Stomach (tissue), 19 donors: ENCODE measurements at places on chromosomes 1 and 21. TPM values are rescaled to one million over a fixed set of nuclear protein-coding genes. Genes with fewer than 3 reads are reported as not detected.
A peak's percentile ranks its signal among the peaks of the same experiment; 100 is the strongest.

The RGL1 gene
- total RNA-seq, result 22.2 TPM

- no peak overlapping the region for H3K4me3 ChIP-seq
- peaks cover 99% of the 10 kb centered on the region for H3K27me3 ChIP-seq
- H3K27ac ChIP-seq, result peak overlapping the region; percentile 28
- DNase-seq, result no peak
- peaks cover 50% of the 10 kb centered on the region for H3K4me1 ChIP-seq
Measured at GRCh38 chr1:200041337-200042118, 14.0 kb downstream of the NR5A2 start.

The KRTAP21-3 gene
- total RNA-seq, result not detected

- H3K27me3 ChIP-seq, result no peaks in the 10 kb centered on the region
- H3K36me3 ChIP-seq, result no peaks in the 10 kb centered on the region
- no peaks in the 10 kb centered on the region for H3K4me1 ChIP-seq
Measured at GRCh38 chr1:159991513-159991912, 37.5 kb upstream of the SLAMF9 start.

The SPATA46 gene
- total RNA-seq, result not detected

GRCh38 chr1:177472567-177472966 lies 301.8 kb downstream of the BRINP2 start:
- H3K4me3 ChIP-seq, result no peak overlapping the region
- no peak for DNase-seq
- no peaks in the 10 kb centered on the region for H3K4me1 ChIP-seq
- no peaks in the 10 kb centered on the region for H3K27me3 ChIP-seq

The LYPD8 gene
- total RNA-seq, result not detected

DNA sequence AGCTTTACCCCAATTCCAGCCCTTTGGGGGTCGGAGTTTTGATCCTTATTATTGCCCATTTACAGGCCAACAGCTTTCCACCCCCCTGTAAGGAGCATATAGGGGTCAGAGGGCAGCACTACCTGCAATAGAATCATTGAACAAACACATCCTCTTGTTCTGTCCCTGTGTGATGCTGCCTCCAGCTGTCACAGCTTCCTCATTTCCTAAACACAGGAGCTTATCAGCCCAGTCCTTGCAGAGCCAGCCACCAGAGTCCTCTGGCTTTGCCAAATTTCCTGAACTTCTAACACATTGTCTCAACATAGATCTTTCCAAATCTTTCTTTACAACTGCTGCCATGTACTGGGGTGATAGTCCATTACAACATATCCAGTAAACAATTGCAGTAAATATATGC lies 32.8 kb upstream of the PTBP2 start:
- DNase-seq, result peak; percentile 8
- H3K27ac ChIP-seq, result no peak overlapping the region
- no peak overlapping the region for H3K4me3 ChIP-seq
- no peaks in the 10 kb centered on the region for H3K4me1 ChIP-seq

DNA sequence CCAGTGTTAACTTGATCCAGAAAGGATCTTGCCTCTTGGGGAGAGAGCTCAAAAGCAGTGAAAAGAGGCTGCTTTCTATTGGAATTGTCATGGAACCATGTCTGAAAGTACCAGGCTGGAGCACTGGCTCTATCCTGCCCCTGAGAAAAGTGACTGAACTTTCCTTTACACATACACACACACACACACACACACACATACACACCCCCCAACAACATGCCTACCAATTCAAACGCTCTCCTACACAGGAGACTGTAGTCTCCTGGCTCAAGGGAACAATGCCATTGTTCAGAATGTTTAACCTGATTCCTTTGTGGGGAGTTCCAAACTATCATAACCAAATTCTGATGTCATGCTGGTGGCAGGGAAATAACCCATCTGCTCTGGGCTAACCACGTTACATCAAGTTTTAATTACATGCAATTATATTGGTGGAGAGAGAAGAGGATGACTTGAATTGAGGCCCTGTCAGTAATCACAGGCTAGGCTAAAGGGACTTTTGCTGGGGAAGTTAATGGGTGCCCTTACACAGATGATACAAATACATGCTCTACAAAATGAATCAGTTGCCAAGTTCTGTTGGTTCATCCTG lies 52.3 kb upstream of the DUSP10 start:
- no peak overlapping the region for H3K27ac ChIP-seq
- H3K4me3 ChIP-seq, result no peak overlapping the region
- no peaks in the 10 kb centered on the region for H3K27me3 ChIP-seq
- no peak for DNase-seq
- H3K36me3 ChIP-seq, result no peaks in the 10 kb centered on the region
- H3K4me1 ChIP-seq, result no peaks in the 10 kb centered on the region

DNA sequence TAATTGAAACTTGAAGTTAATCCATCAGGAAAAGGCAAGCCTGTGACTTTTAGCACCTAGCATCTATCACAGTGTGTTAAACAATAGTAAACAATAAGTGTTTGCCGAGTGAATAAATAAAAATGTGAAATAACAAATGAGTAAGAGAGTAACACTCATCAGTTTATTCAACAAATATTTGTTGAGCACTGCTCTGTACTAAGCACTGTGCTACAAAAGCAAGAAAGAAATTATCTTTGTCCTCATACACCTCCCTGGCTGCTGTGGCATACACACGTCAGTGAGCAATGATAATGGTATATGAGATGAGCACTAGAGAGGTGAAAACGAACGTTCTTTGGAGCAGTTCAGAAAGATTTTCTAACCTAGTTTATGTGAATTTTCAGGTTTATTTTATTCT lies 295.0 kb upstream of the LRRC7 start:
- no peak for DNase-seq
- H3K4me3 ChIP-seq, result no peak overlapping the region
- H3K27me3 ChIP-seq, result no peaks in the 10 kb centered on the region
- H3K4me1 ChIP-seq, result peaks cover 6% of the 10 kb centered on the region

DNA sequence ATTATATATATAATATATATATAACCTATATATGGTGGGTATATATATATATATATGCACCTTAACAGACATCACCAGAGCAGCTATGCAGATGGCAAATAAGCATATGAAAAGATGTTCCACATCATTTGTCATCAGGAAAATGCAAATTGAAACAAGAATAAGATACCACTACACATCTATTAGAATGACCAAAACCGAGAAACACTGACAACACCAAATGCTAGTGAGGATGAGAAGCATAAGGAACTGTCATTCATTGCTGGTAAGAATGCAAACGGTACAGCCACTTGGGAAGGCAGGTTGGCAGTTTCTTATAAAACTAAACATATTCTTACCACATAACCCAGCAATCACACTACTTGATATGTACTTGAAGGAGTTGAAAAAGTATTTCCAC lies 219.8 kb upstream of the PRMT6 start:
- no peak overlapping the region for H3K27ac ChIP-seq
- H3K4me3 ChIP-seq, result no peak overlapping the region
- no peaks in the 10 kb centered on the region for H3K4me1 ChIP-seq

- no peaks in the 10 kb centered on the region for H3K27me3 ChIP-seq
- no peak overlapping the region for H3K4me3 ChIP-seq
- H3K36me3 ChIP-seq, result no peaks in the 10 kb centered on the region
- H3K27ac ChIP-seq, result no peak overlapping the region
- no peak for DNase-seq
Measured at GRCh38 chr1:112239683-112240330, 156.2 kb upstream of the CTTNBP2NL start.

- H3K27me3 ChIP-seq, result no peaks in the 10 kb centered on the region
- H3K27ac ChIP-seq, result no peak overlapping the region
- no peak for DNase-seq
- no peak overlapping the region for H3K4me3 ChIP-seq
Measured at GRCh38 chr1:107531065-107531908, 390.4 kb downstream of the NTNG1 start.

The G0S2 gene
- total RNA-seq, result not detected

GRCh38 chr1:237861944-237862343 lies 28.8 kb downstream of the ZP4 start:
- no peak overlapping the region for H3K4me3 ChIP-seq
- DNase-seq, result no peak

The SH3D21 gene
- total RNA-seq, result 7.1 TPM

DNA sequence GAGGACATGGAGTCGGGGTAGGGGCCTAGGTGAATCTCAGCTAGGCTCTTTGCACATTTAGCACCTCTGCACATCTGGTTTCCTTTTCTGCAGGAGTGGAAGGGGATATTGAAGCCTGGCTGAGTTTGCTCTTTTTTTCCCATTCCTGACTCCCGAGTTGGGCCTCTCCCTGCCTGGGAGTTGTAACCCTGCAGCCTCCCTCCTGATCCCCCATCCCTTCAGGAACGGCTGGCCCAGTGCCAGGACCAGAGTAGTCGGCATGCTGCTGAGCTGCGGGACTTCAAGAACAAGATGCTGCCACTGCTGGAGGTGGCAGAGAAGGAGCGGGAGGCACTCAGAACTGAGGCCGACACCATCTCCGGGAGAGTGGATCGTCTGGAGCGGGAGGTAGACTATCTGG lies 836 bp downstream of the OLFML3 start:
- H3K36me3 ChIP-seq, result peaks cover 9% of the 10 kb centered on the region
- H3K27ac ChIP-seq, result no peak overlapping the region
- DNase-seq, result peak; percentile 39
- H3K27me3 ChIP-seq, result no peaks in the 10 kb centered on the region
- peaks cover 98% of the 10 kb centered on the region for H3K4me1 ChIP-seq

The GJA8 gene
- not detected for total RNA-seq

- peaks cover 8% of the 10 kb centered on the region for H3K36me3 ChIP-seq
- peaks cover 26% of the 10 kb centered on the region for H3K4me1 ChIP-seq
- H3K27me3 ChIP-seq, result peaks cover 8% of the 10 kb centered on the region
- no peak overlapping the region for H3K4me3 ChIP-seq
- no peak overlapping the region for H3K27ac ChIP-seq
Measured at GRCh38 chr1:43569175-43569574, 38.5 kb downstream of the PTPRF start.

GRCh38 chr1:125065092-125065820 lies 3880.5 kb downstream of the SRGAP2C start:
- H3K4me3 ChIP-seq, result no peak overlapping the region
- no peak for DNase-seq
- H3K27me3 ChIP-seq, result no peaks in the 10 kb centered on the region
- H3K4me1 ChIP-seq, result no peaks in the 10 kb centered on the region
- H3K27ac ChIP-seq, result no peak overlapping the region
- H3K36me3 ChIP-seq, result no peaks in the 10 kb centered on the region

The NBPF3 gene
- 3.5 TPM for total RNA-seq

DNA sequence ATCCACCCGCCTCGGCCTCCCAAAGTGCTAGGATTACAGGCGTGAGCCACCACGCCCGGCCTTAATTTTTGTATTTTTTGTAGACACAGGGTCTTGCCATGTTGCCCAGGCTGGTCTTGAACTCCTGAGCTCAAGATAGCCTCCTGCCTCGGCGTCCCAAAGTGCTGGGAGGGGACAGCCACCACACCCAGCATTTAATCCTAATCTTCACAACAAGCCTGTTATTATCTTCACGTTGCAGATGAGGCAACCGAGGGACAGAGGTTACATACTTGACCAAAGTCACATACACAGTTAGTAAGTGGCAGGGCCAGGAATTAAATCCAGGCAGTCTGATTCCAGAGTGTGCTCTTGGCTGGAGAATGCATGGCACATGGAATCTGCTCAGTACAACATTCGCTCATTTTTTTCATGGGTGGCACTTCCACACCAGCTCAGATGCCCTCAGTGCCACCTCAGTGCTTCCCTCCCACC lies 4.8 kb upstream of the GPR37L1 start:
- H3K4me1 ChIP-seq, result peaks cover 37% of the 10 kb centered on the region
- no peak for DNase-seq
- H3K27me3 ChIP-seq, result no peaks in the 10 kb centered on the region
- no peak overlapping the region for H3K4me3 ChIP-seq
- H3K36me3 ChIP-seq, result no peaks in the 10 kb centered on the region

GRCh38 chr1:167043752-167044488 lies 46.3 kb downstream of the GPA33 start:
- DNase-seq, result peak; percentile 87
- H3K4me3 ChIP-seq, result peak overlapping the region; percentile 38
- no peaks in the 10 kb centered on the region for H3K36me3 ChIP-seq
- H3K4me1 ChIP-seq, result peaks cover 6% of the 10 kb centered on the region
- H3K27me3 ChIP-seq, result no peaks in the 10 kb centered on the region

GRCh38 chr1:154154534-154155191 lies at the start of gene NUP210L:
Gene NUP210L (minus strand): TSS chr1:154155073.
- H3K27me3 ChIP-seq, result no peaks in the 10 kb centered on the region
- peaks cover 48% of the 10 kb centered on the region for H3K36me3 ChIP-seq
- DNase-seq, result no peak
- H3K4me3 ChIP-seq, result no peak within 1 kb of the TSS
- peak within 1 kb of the TSS; percentile 75 for H3K27ac ChIP-seq

- H3K4me3 ChIP-seq, result no peak overlapping the region
- no peaks in the 10 kb centered on the region for H3K4me1 ChIP-seq
- H3K27me3 ChIP-seq, result no peaks in the 10 kb centered on the region
- DNase-seq, result no peak
Measured at GRCh38 chr1:233005703-233006102, 55.3 kb downstream of the NTPCR start.

The KISS1 gene
- not detected for total RNA-seq

DNA sequence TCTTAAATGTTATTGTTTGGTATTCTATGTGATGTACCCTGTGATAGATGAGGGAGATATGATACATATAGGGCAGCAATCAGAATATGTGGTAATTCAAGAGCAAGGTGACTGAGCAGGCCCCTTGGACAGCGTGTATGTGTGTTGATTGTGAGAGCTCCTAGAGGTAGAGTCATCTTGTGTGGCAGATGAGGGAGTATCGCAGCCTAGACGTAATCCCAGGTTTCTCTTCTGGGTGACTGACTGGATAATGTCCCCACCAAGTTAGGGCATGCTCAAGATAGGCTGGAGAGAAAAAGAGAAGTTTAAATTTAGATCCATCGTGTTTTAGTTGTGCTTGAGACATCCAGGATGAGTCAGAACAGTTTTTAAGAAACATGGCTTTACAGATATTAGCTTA lies 185.3 kb downstream of the ZP4 start:
- H3K27ac ChIP-seq, result no peak overlapping the region
- no peaks in the 10 kb centered on the region for H3K36me3 ChIP-seq
- no peak for DNase-seq
- no peak overlapping the region for H3K4me3 ChIP-seq
- H3K27me3 ChIP-seq, result no peaks in the 10 kb centered on the region

GRCh38 chr1:12485231-12486058 lies 132.6 kb downstream of the DHRS3 start:
- H3K4me1 ChIP-seq, result peaks cover 29% of the 10 kb centered on the region
- H3K27me3 ChIP-seq, result no peaks in the 10 kb centered on the region
- H3K36me3 ChIP-seq, result peaks cover 12% of the 10 kb centered on the region
- H3K4me3 ChIP-seq, result no peak overlapping the region

- DNase-seq, result no peak
- H3K36me3 ChIP-seq, result no peaks in the 10 kb centered on the region
- no peaks in the 10 kb centered on the region for H3K27me3 ChIP-seq
Measured at GRCh38 chr1:172661107-172661506, 2.2 kb downstream of the FASLG start.

DNA sequence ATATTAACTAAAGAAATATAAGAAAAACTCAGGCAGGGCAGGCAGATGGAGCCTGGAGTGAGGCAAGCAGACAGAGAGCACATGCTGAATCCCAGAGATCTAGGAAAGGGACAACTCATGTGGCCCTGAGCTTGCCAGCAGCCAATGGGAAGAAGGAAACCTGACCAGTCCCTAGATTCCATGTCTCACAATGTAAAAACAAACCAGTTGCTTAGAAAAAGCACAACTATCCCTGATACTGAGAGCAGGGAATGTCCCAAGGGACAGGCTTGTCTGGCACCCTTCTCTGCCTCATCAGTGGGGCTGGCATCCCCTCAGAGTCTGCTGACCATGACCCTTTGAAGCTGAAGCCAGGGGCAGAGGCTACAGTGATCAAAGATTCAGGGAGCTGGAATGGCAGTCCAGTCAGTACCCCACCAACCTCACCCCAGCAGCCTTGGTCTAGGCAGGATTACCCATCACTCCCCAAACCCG lies 27.8 kb downstream of the HSPG2 start:
- H3K27ac ChIP-seq, result peak overlapping the region; percentile 92
- H3K36me3 ChIP-seq, result no peaks in the 10 kb centered on the region
- no peaks in the 10 kb centered on the region for H3K27me3 ChIP-seq
- DNase-seq, result no peak

The CD5L gene
- total RNA-seq, result not detected
